ENCODE measurements at places on chromosomes 6 and 20.

DNA sequence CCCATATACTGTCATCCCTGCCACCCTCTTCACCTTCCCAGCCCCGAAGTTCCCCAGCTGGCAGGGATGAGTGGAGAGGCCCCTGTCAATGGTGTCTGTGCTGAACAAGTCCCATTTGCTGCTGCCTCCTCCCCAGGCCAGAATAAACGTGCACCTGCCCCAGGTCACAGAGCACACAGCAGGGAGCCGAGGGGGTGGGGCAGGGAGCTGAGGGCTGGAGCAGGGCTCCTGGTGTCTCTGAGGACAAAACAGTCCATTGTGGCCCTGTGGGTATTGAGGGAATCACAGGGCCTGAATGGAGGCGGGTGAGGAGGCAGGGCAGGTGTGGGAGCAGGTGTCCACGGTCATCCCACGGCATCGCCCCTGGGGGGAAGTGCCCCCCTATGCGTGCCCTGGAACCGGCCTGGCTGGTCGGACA is 55.8 kb downstream of the SNAI1 start:
- no peak for DNase-seq

DNA sequence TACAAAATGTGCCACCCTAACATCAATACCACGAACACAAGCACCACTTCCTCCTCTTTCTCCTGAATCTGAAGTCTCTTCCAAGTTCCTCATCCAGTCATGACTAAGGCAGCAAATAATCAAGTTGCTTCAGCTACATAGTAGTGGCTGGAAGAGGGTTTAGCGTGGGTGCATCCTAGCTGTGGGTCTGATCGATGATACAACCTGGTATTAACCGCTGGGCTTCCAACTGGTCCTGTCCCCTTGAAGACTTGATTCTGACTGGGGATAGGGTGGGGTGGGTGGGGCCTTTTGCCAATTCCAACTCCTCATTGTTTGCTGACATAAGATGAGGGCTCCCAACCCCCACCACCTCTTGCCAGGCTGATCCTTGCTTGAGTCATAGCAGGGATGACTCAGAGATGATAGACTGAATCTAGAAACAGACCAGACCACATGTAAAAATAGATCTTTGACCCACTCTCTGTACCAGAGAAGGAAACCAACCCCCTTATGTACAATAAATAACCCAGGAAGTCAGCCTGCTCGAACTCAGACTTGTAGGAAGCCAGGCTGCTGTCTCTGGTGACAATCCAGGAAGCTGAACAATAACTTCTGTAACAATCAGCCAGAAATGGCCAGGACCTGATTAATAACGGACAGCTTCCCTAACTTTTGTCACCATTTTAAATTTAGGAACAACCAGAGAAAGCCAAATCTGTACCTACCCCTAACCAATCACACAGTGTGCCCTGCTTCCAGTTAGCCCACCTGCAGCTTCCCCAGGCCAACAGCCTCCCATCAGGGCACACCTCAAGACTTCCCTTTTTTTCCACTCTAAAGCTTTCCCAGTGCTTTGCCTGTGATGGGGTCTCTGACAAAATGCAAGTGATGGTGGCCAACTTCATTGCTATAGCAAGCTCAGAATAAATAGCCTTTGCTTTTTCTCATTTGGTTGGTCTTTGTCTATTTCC is 68.9 kb upstream of the FAM184A start:
- DNase-seq = no peak

DNA sequence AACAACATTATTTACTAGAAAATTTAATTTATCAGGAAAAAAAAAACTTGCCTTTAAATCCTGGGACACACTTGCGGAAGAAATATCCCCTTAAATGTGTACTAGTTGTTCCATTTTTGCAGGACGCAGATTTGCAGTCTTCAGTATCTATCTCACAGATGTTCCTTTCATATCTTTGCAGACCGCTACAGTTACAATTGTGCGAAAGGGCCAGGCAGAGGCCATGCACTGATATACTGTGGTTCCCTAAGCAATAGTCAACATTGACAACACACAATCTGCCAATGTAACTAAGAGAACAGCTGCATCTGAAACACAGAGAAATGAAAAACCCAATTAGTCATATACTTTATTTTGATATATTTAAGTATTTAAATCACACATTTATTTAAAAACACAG is 411.2 kb downstream of the EYS start:
- DNase-seq = no peak

DNA sequence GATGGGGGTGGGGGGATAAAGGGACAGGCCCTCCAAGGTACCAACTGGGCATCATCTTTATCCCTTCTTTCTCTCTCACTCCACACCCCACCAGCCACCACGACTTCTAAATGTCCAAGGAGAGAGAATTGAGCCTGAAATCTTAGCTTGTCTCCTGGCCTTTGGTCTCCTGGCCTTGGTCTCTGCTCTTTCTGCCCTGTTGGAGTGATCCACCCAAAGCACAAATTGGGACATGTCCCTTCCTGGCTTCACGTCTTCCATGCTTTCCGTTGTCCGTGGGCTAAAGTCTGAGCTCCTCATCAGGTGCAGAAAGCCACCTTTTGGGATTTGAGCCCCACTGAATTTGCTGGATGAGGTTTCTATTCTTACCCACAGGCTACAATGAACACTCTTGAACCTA is 8.4 kb downstream of the ADIG start:
- DNase-seq = no peak

- DNase-seq = no peak
Measured at GRCh38 chr6:155738602-155739105, 283.0 kb upstream of the NOX3 start.

GRCh38 chr6:135506270-135506997 is 8.9 kb upstream of the AHI1 start:
- DNase-seq = peak; percentile 30

DNA sequence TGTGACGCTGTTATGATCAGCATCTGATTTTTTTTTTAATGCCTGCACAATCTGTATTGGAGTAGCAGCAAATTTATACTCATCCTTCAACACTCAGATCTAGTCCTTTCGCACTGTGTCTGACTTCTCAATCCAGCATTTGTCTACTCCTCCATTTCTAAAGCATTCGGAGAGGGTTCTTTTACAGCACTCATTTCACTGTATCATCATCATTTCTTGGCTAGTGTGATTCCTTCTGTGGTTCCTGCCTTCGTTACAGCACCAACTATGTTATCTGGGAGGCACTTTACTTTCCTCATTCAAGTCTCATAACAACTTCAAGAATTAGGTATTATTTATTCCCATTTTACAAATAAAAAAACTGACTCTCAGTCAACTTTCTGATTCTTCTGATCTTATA is 18.0 kb downstream of the NUDT3 start:
- no peak for DNase-seq
